ENCODE measurements at places on chromosomes 2 and 18.

DNA sequence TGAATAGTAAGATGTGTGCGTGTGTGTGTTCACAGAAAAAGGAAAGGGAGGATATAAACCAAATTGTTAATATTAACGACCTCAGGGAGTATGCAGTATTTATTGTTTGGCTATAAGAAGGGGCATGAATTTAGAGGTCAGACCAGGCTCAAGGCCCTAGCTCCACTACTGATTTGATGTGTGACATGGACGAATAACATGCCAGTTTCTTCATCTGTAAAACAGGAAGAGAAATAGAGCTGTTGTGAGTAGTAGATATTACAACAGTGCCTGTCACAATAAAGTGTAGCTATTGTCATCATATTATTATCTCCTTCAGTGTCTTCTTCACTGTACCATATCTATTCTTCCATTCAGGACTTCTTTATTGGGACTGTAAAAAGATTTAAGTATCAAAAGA is 4.1 kb upstream of the MAT2A start:
- no peak for DNase-seq

- no peak for DNase-seq
Measured at GRCh38 chr2:27956888-27957287, 66.4 kb downstream of the BABAM2 start.

DNA sequence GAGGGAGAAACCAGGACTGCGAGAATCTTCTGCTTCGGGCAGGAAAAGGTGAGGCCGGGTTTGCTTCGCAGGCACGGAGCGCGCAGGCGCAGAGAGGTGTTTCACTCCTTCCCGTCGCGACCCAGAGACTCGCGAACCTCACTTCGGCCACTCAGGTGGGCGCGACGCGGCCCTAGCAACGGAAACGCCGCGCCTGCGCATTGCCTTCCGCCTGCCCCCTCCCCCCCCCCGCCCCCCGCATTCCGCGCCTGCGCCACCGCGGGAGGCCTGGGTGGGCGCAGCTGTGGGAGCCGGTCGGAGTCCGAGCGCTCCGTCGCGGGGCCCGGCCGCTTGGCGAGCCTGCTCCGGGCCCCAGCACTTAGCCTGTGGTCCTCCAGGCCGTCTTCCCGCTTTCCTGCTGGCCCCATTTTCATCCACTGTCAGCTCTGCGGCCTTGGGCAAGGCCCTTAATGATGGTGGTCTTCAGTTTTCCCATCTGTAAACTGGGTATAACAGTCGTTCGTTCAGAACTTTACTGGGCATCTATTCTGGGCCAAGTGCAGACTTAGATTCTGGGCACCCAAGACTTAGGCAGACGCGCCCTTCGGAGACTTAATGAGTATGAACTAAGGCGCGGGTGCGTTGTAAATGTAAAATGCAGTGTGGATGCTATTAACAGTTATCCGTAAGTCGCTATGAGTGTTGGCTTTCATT is 62.1 kb upstream of the ACKR3 start:
- peak; percentile 88 for DNase-seq

DNA sequence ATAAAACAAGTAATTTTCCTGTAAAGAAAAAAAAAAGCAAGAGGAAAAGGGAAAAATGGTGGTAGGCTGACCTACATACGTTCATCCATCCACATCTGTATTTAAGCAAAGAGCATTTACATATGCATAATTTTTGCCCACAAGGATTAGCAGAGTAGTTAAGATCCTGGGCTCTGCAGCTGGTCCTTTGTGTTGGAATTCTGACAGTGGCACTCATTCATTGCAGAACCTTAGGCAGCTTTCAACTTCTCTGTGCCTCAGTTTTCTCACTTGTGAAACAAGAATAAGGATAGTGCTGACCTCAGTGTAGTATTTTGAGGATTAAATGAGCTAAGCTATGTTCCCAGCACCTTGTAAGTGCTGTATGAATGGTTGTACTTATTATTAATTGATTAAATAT is 211.3 kb downstream of the ARL4C start:
- no peak for DNase-seq

GRCh38 chr2:9208875-9209274 is 2.3 kb downstream of the ASAP2 start:
- DNase-seq: no peak

DNA sequence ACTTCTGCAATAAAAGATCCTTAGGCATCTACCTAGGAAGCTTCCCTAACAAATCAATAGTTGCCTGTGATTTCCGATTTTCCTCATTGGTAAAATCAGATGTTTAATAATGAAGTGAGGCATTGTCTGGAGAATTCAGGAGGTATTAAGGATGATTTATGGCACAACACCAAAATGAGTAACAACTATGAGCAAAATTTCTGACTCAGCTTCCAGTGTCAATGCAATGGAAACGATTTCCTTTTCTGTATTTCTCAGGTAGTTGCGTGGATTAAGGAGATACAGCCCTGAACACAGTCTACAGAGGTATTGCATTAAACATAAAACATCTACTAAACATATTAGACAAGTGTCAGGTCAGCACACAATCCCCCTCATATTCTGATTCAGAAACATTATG is 99.5 kb downstream of the EPB41L3 start:
- no peak for DNase-seq

- DNase-seq: no peak
Measured at GRCh38 chr2:195649629-195650190, 7.3 kb upstream of the SLC39A10 start.

DNA sequence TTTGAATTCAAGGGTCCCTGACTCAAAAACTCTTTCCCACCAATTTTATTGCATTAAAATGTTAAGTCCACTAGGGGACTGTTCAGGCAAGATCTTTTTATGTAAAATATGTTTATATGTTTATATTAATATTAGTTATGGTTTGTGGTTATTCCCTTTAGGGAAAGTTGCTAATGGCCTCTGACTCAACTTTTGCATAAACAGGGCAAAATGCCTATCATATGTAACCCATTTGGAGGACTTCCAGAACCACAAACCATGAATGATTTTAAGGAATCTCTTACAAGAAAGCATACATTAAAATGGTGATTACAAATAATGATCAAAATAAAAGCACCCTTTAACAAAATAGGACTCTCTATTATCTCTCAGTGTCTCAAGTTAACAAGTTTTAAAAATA is 1484.5 kb upstream of the ZEB2 start:
- no peak for DNase-seq

DNA sequence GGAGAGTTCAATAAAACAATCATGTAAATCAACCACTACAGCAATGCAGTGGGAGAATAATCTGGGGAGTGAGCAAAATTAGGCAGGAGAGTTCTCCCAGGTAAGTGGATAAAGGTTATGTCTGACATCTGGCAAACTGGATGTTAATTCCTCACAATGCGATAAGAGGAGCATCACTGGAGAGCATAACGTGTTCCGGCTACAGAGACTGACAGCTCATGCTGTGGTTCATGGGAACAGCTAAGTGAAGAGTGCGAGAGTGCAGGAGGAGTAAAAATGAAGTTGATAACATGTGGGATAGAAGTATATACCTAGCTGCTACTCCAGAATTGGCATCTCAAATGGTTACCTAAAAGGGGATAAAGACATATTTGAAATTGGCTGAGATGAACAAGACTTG is 153.2 kb downstream of the LTBP1 start:
- DNase-seq: no peak

GRCh38 chr2:190545555-190546385 is 11.2 kb upstream of the NEMP2 start:
- DNase-seq: no peak

DNA sequence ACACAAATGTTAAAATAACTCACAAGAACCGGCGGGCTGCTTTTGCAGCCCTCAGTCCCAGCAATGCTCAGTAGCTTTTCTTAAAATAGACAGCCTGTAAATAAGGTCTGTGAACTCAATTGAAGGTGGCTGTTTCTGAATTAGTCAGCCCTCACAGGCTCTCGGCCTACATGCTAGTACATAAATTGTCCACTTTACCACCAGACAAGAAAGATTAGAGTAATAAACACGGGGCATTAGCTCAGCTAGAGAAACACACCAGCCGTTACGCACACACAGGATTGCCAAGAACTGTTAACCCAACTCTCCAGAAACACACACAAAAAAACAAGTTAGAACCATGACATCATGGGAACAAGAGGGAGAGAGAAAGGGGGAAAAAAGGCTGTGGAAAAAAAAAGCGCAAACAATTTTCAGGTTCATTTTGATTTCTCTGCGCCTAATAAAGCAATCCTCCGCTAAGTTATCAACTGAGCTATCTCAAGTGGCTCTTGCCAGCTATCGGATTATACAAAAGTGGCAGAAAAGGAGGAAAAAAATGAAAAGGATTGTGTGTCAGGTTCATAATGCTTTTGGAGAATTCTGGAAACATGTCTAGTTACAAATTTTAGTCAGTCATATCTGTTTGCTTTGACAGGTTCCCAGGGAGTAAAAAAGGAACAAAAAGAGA is 89.1 kb downstream of the ZEB2 start:
- DNase-seq: no peak

DNA sequence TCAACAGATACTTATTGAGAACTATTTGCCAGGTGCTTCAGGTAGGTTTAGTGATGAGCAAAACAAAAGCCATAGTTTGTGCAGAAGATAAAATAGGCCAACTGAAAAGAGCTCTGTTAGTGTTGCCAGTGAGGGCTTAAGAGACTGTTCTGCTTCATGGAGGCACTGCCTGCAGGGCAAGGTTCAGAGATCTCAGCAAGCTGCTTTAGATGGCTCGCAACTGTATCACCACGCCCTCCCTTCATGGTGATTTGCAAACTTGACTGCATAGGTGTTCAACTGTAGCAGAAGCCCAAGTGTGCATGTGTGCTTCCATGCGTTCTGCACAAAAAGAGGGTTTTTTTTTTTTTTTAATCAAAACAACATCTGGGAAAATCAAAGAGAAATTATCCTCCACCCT is 84.5 kb downstream of the RAPH1 start:
- DNase-seq: no peak

- no peak for DNase-seq
Measured at GRCh38 chr2:138640921-138641676, 139.1 kb downstream of the NXPH2 start.

DNA sequence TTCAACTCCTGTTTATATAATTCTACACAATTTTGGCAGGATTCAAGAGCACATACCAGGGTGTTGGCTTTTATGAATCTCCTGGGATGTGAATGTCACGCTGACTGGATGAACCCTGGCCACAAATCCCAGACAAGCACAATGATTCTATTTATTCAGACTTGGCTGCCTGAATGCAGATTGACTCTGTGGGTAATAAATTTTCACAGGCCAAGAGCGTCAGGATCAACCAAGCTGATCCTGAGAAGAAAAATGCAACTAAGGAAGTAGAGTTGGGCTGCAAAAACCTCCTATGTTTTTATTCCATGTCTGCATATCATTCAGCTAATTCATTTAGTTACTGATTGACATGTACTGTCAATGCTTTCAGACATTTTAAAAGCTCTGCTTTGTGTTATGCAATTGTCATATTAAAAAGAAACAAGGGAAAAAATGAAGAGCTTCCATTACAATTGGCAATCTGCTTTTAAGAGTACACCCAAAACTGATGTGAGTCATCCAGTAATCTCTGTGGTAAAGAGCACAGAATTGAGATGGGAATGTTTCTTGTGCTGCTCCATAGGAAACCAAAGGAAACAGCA is 173.0 kb upstream of the REV1 start:
- peak; percentile 75 for DNase-seq

- DNase-seq: no peak
Measured at GRCh38 chr2:216564611-216565010, 66.0 kb downstream of the RPL37A start.

GRCh38 chr2:46318579-46319460 is 21.6 kb downstream of the EPAS1 start:
- DNase-seq: no peak

DNA sequence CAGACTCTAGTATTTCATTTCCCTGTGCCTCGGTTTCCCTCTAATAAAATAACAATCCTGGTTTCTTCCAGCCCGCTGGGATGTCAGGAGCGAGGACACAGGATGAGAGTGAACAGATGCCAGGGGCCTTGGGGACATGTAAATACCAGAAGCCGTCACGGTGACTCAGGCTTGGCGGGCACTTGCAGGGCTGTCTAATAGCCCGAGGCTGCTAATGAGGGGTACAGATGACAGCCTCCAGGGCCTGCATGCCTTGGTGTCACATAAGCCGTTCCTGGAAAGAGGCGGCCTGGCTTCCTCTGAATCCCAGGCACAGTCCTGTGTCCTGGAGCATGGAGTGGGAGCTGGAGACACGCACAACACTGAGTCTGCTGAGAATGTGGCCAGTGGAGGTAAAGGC is 28.2 kb downstream of the HS1BP3 start:
- no peak for DNase-seq

- DNase-seq: no peak
Measured at GRCh38 chr2:163649080-163649479, 86.7 kb downstream of the FIGN start.

DNA sequence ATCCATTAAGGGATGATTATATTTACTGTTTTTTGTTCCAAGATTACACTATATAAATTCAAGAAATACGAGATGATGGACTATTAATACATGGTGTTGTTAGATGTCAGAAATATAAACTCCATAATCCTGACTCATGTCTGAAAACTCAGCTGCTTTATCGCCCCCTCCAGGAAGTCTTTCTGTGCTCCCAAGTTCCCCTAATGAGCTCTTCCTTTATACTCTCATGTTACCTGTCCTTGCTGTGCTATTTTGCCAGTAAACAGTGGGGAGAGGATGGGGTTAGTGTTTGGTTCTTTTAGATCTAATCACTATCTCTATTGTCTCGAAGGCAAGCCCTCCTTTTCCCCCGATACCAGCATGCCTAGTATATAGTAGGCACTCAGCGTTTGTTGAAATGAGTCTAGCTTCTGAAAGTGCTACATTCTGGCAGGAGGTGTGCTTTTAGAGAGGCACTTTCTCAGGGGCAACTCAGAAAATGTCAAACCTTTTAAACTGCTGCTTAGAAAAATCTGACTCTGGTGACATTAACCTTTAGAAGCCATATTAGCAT is 21.4 kb upstream of the BARD1 start:
- DNase-seq: no peak

GRCh38 chr18:49400398-49401072 is 59.9 kb downstream of the DYM start:
- DNase-seq: no peak

- no peak for DNase-seq
Measured at GRCh38 chr2:241223211-241224017, 34.9 kb downstream of the ANO7 start.

- no peak for DNase-seq
Measured at GRCh38 chr2:174800436-174801205, 36.3 kb upstream of the CHRNA1 start.

- DNase-seq: no peak
Measured at GRCh38 chr18:9735879-9736278, 27.8 kb downstream of the RAB31 start.

GRCh38 chr2:145748927-145749326 is 1229.0 kb upstream of the ZEB2 start:
- no peak for DNase-seq

DNA sequence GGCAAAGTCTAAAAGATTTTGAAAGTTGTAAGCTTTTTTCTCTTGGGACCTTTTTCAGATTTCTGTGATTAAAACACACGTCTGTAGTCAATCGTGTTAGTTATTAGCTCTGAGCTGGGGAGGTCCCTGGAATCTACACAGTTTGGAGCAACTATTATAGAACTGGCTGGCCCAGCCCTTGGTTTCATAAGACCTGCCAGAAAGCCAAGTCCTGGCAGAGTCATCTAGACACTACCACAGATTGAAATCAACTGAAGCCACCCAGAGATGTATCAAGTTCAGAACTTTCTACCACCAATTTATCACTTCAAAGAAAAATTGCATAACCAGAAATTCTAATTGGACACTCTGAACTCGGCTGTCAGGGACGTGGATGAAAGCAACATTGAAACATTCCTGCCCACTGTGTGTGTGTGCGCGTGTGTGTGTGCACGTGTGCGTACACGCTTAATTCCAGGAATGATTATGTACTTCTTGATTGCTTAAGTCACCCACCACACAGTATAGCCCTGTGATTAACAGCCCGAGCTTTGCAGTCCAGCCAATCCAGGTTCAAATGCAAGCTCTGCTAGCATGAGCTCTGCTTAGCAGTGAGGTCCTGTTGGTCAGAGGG is 126.3 kb downstream of the TPGS2 start:
- DNase-seq: no peak
